A549 treated with GW870086 at 1 μM for 4 hours (cell line): ENCODE measurements at places on chromosomes 16 and 17. TPM values are rescaled to one million over a fixed set of nuclear protein-coding genes. Genes with fewer than 3 reads are reported as not detected.

Gene TEX14
- 0.12 to 0.47 TPM (median 0.29 TPM) in 5 replicates for total RNA-seq

Gene UMOD
- total RNA-seq = not detected in 5 replicates

Gene KARS1
- 162 to 181 TPM (median 168 TPM) in 5 replicates for total RNA-seq

Gene AXIN2
- 0.57 to 0.97 TPM (median 0.70 TPM) in 5 replicates for total RNA-seq

Gene KRTAP2-1
- total RNA-seq = not detected in 5 replicates

Gene SERPINF2
- 2.8 to 3.5 TPM (median 3.2 TPM) in 5 replicates for total RNA-seq

Gene RAB11FIP4
- 0.91 to 2.1 TPM (median 1.4 TPM) in 5 replicates for total RNA-seq

Gene GOSR1
- total RNA-seq = 32.2 to 46.9 TPM (median 39.2 TPM) in 5 replicates

Gene RGS9
- 6.7 to 8.0 TPM (median 7.4 TPM) in 5 replicates for total RNA-seq

Gene CHD3
- total RNA-seq = 52.0 to 66.7 TPM (median 61.6 TPM) in 5 replicates

Gene NPIPA3
- total RNA-seq = 1.2 to 2.1 TPM (median 1.4 TPM) in 5 replicates

Gene CDH11
- total RNA-seq = 0.26 to 0.81 TPM (median 0.46 TPM) in 5 replicates

Gene SDR42E2
- total RNA-seq = not detected in 5 replicates

Gene EVPL
- total RNA-seq = 15.6 to 19.5 TPM (median 17.9 TPM) in 5 replicates

Gene SMYD4
- total RNA-seq = 8.0 to 10.0 TPM (median 8.9 TPM) in 5 replicates

Gene NACA2
- not detected in 5 replicates for total RNA-seq

Gene GRB7
- 2.8 to 5.0 TPM (median 4.2 TPM) in 5 replicates for total RNA-seq

Gene NOXO1
- 0.25 to 0.58 TPM (median 0.37 TPM) in 3 of 5 replicates, not detected in the others for total RNA-seq

Gene XYLT1
- 0.65 to 1.3 TPM (median 0.94 TPM) in 5 replicates for total RNA-seq

Gene TSPAN10
- 4.2 to 5.9 TPM (median 4.7 TPM) in 5 replicates for total RNA-seq

Gene CD300LB
- total RNA-seq = 0.05 to 0.17 TPM (median 0.10 TPM) in 4 of 5 replicates, not detected in the other

Gene PERCC1
- not detected in 5 replicates for total RNA-seq

Gene SMARCE1
- total RNA-seq = 100 to 115 TPM (median 110 TPM) in 5 replicates

Gene CCL16
- total RNA-seq = not detected in 5 replicates

Gene SLC25A10
- total RNA-seq = 29.3 to 45.2 TPM (median 44.6 TPM) in 5 replicates

Gene PPP1R27
- 0.19 to 0.47 TPM (median 0.24 TPM) in 4 of 5 replicates, not detected in the other for total RNA-seq

Gene TRIM25
- 60.3 to 66.6 TPM (median 65.0 TPM) in 5 replicates for total RNA-seq

Gene MT3
- 0.31 TPM in 1 of 5 replicates, not detected in the others for total RNA-seq

Gene KRT23
- 0.14 to 0.19 TPM in 2 of 5 replicates, not detected in the others for total RNA-seq

Gene TBX2
- 3.7 to 6.6 TPM (median 6.0 TPM) in 5 replicates for total RNA-seq

Gene SCN4A
- 0.03 to 0.07 TPM (median 0.03 TPM) in 5 replicates for total RNA-seq

Gene TMEM238L
- total RNA-seq = not detected in 5 replicates

Gene SMPD3
- total RNA-seq = 0.07 to 0.29 TPM (median 0.08 TPM) in 5 replicates

Gene CHST6
- total RNA-seq = 0.18 to 0.34 TPM (median 0.23 TPM) in 5 replicates

Gene KLHL10
- total RNA-seq = not detected in 5 replicates

Gene CLEC10A
- total RNA-seq = not detected in 5 replicates
